ENCODE measurements at places on chromosomes 4 and X.

- no peak for DNase-seq
Observed at GRCh38 chr4:14267373-14268060, 640.0 kb upstream of the BOD1L1 start.

- no peak for DNase-seq
Observed at GRCh38 chrX:74232859-74233258, 71.1 kb upstream of the ZCCHC13 start.

DNA sequence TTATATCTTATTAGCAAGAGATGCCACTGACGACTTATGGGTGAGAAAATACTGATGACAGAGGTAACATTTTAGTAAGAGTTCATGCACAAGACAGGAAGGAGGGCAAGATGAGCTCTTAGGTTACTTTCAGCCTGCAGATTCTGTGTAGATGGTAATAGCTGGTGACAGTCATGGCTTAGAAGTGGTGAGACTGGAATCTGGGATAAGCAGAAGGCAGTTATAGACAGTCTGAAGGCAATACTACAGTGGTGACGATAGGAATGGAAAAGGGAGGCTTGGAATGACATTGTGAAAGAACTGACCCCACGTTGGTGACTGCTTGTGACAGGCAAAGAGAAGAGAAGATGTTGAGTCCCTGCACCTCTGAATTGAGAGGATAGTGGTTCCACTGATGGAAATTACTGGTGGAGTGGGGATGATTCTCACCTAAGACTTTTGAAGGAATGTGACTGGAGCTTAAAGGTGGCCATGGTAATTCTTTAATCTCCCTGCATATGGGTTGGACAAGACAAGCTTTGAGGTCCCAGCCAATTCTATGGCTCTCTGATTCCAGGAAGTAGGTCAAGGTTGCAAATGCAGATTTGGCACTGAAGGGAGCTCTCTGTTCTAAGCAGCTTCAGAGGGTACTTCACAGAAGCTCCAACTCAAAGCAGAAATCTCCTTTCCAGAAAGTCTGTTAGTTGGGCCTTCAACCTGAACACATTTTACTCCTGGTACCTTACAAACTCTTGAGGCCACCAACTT, 99.7 kb downstream of the RASL11B start:
- no peak for DNase-seq

DNA sequence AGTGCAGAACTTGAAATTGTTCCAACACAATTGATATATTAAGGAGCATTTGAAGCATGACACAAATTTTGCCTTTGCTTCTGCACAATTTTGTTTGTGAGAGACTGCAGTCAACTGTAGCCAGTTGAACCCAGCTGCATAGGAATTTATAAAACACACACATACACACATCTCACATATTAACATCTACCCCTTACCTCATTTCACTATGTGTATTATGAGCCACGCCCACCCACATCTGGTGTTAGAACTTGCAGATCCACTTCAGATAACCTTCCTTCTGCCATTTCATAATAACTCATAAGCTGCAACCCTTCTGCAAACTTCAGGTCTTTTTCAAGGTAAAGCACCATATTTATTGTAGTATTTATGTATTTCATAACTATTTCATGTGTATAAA, 188.1 kb upstream of the WDFY3 start:
- DNase-seq, result no peak

GRCh38 chr4:61663310-61663709, 463.2 kb downstream of the ADGRL3 start:
- DNase-seq, result no peak

- no peak for DNase-seq
Observed at GRCh38 chrX:102708900-102709299, 3.3 kb upstream of the GPRASP2 start.

GRCh38 chr4:79476196-79476595, 68.2 kb upstream of the GK2 start:
- no peak for DNase-seq

- no peak for DNase-seq
Observed at GRCh38 chrX:137915466-137915865, 349.5 kb downstream of the ZIC3 start.

GRCh38 chrX:154486052-154486395, 391 bp downstream of the UBL4A start:
- no peak for DNase-seq

- no peak for DNase-seq
Observed at GRCh38 chrX:70755850-70756249, 152.7 kb downstream of the TEX11 start.

- DNase-seq, result no peak
Observed at GRCh38 chr4:90375081-90375480, 247.9 kb downstream of the CCSER1 start.

GRCh38 chr4:74267998-74268606, 40.2 kb upstream of the EPGN start:
- DNase-seq, result no peak

- DNase-seq, result no peak
Observed at GRCh38 chr4:26802790-26803189, 57.9 kb upstream of the STIM2 start.

GRCh38 chr4:119647558-119647957, 19.0 kb upstream of the PDE5A start:
- DNase-seq, result peak; percentile 51

DNA sequence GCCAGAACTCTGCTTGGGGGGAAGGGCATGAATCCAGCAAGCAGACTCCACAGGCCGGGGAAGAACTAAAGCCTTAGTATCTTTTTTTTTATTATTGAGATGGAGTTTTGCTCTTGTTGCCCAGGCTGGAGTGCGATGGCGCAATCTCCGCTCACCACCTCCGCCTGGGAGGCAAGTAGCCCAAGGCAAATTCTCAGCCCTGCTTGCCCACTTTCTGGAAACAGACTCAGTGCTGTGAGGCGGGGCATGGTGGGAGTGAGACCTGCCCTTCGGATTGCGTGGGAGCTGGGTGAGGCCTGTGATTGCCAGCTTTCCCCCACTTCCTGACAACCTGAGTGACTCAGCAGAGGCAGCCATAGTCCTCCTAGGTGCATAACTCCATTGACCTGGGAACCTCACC, 348.8 kb downstream of the GASK1B start:
- no peak for DNase-seq

- no peak for DNase-seq
Observed at GRCh38 chrX:45852884-45853283, 652.2 kb upstream of the DIPK2B start.

- DNase-seq, result no peak
Observed at GRCh38 chr4:76708971-76709771, 188.8 kb downstream of the SOWAHB start.

GRCh38 chr4:14368391-14368790, 633.9 kb upstream of the CPEB2 start:
- no peak for DNase-seq

DNA sequence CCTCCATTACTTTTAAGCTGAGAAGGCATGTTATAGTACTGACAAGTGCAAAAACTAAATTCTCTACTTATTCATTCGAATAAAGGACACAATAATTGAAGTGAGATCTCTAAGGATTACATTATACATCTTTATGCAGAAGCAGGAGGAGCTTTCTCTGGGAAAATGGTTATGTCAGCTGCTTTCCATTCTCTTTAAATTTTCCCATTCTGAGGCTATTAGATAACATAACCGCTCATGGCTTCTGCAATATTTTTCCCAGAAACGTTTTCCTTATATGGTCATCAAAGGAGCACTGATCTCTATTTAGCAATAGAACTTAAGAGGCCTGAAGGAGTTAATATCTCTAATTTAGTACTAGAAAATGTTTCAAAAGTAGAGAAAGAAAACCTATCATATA, 221.6 kb downstream of the NSUN7 start:
- DNase-seq, result no peak

GRCh38 chr4:91092398-91092980, 965.3 kb downstream of the CCSER1 start:
- DNase-seq, result no peak

DNA sequence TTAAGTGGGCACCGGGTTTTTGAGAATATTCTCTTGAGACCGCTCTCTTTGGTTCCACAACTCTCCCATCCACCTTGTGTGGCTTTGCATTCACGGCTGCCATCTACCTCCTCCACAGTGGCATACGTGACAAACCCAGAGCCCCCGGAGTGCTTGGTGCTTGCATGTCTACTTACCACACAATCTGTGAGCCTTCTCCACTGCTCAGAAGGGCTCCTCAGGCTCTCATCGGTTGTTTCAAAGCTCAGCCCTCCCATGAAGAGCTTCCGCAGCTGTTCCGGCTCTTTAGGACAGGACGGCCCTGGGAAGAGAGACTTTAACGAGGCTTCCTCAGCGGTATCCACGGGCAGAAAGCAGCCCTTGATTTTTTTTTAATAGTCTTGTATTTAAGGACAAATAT, 167.6 kb upstream of the ANK2 start:
- no peak for DNase-seq

GRCh38 chr4:5693871-5694270, 14.5 kb downstream of the EVC2 start:
- no peak for DNase-seq

DNA sequence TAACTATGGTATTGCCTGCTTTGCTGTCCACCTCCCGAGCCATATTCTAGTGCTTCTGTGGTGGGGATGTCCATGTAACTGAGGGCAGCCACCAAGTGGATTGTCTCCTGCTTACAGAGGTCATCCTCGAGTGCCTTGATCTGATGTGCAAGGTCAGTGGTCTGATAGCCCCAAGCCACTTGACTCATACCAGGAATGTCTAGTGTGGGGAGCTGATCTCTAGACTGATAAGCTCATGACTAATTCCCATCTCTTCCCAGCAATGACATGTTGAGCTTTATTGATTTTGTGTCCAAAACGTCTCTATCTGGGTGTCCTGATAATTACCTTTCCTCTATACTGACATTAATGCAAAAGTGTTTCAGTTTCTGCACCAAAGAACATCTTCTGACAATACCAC, 168.4 kb upstream of the WDR1 start:
- DNase-seq, result no peak

DNA sequence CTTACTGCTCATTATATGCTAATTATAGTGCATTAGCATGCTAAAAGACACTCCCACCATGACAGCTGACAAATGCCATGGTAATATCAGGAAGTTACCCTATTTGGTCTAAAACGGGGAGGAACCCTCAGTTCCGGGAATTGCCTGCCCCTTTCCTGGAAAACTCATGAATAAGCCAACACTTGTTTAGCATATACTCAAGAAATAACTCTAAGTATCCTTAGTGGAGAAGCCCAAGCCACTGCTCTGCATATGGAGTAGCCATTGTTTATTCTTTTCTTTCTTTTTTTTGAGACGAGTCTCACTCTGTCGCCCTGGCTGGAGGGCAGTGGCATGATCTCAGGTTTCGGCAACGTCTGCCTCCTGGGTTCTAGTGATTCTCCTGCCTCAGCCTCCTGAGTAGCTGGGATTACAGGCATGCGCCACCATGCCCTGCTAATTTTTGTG, 15.5 kb downstream of the NUDT6 start:
- no peak for DNase-seq

- no peak for DNase-seq
Observed at GRCh38 chr4:103052779-103053178, 23.8 kb downstream of the SLC9B2 start.

DNA sequence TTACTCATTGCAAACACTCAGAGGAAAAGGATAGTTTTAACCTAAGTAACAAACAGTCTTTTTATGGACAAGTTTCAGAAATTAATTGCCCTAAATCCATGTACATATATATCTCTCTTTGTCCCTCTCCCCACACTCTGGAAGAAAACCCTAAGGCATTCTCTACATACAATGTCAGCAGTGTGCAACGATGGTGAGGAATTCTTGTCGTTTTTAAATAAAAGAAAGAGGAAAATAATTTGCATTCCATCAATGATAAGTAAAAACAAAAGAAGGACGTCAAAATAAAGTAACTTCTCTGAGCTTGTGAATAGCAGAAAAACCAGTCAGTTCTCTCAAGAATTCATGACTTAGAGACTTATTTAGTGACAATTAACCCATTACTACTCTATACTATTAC, 550.5 kb upstream of the DIPK2B start:
- DNase-seq, result no peak

DNA sequence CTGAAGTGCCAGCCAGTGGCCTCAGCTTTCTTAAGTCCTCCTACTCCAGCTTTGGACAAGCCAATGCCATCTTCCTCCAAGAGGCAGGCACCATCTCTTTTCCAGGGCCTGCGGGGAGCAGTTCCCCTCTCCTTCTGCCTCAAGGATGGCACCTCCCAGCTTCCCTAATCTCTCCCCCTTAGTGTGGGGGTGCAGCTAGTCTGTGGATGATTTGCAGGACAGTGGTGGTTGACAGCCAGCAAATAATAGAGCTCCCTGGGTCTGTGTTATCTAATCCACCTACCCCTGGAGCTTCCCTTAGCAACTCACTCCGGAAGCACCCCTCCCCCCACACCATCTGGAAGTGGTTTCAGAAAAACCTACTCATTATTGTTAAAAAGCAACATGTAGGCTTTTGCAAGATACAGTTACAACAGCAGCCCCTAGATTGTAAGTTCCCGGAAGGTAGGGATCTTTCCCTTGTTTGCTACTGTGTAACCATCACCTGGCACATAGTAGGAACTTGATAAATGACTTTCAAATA, 247.1 kb downstream of the BCOR start:
- DNase-seq, result peak; percentile 37

GRCh38 chr4:30619679-30620078, 100.5 kb upstream of the PCDH7 start:
- DNase-seq, result no peak

DNA sequence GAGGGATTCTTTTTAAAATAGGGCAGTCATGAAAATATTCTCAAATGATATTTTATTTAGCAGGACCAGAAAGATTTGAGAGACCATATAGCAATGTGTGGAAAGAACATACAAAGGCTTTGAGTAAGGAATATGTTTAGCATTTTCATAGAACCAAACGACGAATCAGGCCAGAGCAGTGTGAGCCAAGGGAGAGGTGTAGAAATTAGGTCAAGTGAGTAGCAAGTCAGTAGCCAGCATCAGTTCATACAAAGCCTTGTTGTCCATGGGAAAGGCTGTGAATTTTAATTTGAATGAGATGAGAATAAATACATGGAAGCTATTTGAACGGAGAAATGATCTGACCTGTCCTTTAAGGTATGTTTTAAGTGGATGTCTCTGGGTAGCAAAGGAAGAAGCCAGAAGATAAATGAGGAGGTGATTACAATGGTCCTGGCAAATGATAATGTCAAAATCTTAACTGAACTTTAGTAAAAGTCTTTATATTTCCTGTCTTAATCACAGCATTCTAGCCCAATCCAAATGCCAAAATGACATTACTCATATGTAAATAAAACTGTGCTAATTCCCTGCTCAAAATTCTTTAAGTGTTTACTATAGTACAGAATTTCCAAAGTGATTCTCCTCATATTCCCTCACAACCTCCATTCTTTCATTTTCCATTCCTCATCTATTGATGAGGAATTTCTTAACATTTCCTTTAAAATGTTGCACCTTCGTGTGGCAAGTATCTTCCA, 155.7 kb upstream of the SLIT2 start:
- no peak for DNase-seq

GRCh38 chr4:100635899-100636298, 118.1 kb upstream of the EMCN start:
- no peak for DNase-seq

GRCh38 chrX:102546828-102547493, 30.4 kb upstream of the TMSB15A start:
- DNase-seq, result no peak

DNA sequence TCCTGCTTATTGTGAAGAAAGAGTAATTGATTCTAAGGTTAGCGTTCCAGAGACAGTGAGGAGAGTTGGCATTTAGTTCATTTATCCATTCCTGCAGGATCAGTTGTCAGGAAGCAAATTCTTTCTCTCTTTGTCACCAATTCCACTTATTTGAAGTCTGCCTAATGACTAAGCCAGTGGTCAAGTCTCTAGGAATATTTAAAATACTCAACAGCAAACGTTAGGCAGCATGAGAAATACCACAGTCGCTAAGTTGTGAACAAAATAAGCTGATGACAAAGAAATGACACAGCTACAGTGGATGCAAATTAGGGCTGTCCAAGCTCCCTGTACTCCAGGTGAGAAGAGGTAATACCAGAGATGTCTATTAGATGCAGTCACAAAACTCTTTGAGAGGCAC, 6.6 kb upstream of the MAGEB17 start:
- DNase-seq, result peak; percentile 46

Measured in AG09309 (cell line).